Inflammatory macrophage treated with lipopolysaccharide for 1 hour (primary cell): ENCODE measurements at places on chromosomes 2 and 18.

DNA sequence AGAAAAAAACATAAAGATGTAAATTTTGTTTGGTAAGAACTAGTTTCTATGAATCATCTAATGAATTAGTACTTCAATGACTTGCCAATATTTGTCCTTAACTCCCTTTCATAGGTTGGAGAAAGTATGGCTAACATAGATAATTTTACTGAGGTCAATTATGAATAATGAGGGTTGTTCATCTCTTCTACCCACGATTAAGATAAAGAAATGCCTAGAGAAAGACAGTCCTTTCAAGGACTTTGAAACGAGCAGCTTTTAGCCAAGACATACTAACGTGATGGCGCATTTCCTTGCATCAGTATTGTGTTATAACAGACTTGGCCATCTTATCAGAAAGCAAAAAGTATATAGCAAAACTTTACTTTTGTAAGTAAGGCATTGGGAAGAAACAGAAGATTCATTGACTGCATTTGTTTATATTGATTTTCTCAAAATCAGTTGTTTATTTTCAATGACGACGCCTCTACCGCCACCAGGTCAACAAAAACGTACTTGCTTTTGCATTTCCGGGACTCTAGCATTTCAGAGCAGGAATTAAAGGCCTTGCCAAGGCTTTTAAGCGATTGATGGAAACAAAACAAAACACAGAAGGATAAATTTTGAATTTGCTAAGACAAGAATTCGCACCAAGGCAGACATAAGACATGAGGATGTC is 961 bp downstream of the RBM43 start:
- peak; percentile 25 for DNase-seq

DNA sequence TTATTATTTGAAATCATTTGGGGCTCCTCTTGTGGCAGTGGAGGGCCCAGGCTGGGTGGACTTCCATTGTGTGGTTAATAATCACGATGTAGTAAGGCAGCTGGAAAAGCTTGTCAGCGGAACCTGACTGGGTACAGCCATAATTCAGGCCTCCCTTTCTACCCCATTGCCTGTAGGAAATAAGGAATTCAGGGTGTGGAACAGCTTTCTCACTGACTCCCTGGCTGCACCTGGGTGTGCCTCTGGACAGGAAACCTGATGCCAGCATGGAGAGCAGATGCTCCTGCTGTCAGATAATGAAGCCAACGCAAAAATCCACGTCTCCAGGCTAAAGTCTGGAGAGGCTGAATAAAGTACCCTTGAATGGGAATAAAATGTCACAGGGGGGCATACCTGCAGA is 44.2 kb downstream of the LYPD6B start:
- no peak for DNase-seq

DNA sequence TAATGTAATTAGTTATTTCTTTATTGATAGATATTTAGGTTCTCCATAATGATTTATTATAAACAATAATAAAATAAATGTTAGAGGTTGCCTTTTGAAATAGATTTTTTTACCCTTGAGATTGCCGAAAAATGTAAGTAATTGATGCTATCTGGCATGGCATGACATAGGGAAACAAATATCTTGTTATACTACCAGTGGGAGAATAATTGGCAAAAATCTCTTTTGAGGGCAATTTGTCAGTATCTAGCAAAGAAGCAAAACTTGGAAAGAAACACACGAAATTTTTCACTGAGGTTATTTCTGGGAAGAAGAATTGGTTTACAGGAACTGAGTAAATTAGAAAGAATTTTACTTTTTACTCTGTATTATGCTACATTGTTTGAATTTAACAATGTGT is 547.2 kb upstream of the SETBP1 start:
- no peak for DNase-seq

- DNase-seq: peak; percentile 88
Observed at GRCh38 chr2:227456772-227457171, 15.2 kb upstream of the AGFG1 start.

DNA sequence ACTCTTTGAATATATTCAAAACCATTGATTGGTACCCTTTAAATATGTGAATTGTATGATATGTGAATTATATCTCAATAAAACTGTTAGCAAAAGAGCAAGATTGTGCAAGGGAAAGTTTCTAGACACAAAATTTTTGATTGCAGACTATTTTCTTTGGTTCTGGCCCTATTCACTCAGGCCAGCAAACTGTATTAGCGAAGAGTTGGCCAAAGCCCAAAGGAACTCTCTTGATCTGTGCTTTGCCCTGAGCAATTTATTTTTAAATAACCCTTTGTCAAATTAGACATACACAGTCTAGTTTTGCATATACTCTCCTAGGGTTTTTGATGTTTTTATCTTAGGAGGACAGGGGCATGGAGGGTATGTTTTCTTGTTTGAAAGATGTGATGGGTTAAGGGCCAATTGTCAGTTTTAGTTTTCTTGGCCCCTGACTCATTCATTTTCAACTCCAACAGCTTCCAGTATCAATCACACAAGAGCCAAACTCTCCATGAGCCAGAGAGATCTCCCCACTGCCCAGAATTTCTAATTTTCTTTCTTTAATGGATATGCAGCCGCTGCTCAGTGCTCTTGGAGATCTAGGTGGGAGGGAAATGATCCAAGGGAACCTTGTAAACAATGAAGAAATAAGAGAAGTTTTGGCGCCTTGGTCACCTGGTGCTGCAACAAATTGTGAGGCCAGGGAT is 231.5 kb downstream of the SRBD1 start:
- no peak for DNase-seq

DNA sequence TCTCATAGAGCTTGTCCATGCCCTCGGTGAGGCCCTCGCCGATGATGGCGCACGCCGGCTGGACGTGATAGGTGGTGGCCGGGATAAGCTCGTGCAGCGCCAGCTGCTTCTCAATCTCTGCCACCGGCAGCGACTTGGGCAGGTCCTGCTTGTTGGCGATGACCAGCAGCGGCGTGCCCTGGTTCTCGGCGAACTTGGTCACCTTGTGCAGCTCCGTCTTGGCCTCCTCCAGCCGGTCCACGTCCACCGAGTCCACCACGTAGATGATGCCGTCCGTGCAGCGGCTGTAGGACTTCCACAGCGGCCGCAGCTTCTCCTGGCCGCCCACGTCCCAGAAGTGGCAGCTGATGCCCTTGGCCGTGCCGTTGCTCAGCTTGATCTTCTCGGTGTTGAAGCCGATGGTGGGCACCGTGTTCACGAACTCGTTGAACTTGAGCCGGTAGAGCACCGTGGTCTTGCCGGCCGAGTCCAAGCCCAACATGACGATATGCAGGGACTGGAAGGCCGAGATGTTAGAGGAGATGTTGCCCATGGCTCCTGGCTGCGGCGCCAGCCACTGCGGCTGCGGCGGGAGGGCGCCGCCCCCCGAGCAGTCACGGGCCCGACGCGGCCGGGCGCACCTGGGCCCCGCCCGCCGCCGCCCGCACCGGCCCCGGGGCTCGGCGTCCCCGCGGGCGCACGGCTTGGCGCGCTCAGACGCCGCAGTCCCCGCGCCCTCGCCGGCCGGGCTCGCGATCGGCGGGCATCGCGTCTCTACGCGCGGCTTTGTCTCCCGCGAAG is 636 bp downstream of the ARL4C start:
- peak; percentile 21 for DNase-seq

DNA sequence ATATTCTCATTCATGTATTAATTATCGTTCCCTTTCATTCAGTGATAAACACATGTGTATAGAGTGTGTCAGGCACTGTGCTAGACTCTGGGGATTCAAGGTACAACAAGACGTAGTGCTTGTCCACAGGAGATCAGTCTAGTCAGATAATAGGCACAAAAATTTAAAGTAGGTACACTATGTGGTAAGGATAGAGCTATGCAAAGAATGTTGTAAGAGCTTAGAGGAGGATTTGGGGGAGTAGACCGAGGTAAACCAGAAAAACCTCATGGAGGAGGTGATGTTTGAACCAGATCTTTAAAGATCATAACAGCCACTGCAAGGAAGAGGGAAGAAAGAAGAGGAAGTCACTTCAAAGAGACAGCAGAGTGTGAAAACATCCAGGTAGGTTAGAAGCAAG is 256.9 kb upstream of the DDX18 start:
- no peak for DNase-seq

GRCh38 chr2:122519366-122519765 is 763.9 kb downstream of the TSN start:
- no peak for DNase-seq

DNA sequence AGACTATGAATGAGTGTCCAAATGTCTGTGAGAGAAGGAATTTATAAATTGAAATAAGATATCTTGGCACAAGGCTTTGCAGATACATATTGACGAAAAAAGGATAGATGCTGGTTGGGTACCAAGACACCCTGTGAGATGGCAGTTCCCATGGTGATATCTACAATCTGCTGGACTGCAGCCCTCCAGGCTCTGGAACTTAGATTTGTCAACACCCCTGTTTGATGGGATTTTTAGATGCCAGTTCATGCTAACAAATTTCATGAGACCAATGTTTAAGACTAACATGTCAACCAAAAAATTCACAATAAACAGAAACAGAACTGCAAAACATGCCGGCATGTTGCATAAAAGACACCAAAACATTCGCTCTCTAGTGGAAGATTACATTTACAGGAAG is 400.3 kb upstream of the CNTNAP5 start:
- DNase-seq: no peak

GRCh38 chr18:62379051-62379450 is 53.9 kb downstream of the TNFRSF11A start:
- peak; percentile 10 for DNase-seq

DNA sequence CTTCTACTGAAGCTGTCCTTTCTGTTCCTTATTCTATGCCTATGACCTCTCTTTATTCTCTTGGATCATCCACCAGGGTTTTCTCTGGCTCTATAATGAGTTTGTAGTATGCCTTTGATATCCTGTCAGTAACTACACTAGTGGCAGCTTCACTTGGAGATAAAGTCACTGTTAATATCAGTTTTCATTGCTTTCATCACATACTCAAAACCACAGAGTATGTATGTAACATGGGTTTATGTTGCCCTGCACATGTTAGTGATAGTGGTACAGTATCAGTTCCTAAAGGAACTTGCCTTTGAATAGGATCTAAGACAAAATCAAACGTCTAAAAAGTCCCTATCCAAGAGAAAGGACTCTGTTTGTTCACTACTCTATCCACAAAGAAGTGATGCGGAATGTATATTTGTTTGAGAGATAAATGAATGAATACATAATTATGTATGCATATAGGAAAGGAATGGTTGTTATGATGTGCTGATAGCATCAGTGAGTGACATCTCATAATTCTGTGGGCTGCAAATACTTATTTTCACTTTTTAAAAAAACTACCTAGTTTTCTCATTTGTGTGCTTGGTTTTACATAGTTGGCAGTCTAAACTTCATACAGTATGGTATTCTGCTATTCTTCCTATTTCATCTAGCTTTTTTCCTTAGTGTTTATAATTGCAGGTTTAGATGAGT is 45.1 kb downstream of the TET3 start:
- no peak for DNase-seq

DNA sequence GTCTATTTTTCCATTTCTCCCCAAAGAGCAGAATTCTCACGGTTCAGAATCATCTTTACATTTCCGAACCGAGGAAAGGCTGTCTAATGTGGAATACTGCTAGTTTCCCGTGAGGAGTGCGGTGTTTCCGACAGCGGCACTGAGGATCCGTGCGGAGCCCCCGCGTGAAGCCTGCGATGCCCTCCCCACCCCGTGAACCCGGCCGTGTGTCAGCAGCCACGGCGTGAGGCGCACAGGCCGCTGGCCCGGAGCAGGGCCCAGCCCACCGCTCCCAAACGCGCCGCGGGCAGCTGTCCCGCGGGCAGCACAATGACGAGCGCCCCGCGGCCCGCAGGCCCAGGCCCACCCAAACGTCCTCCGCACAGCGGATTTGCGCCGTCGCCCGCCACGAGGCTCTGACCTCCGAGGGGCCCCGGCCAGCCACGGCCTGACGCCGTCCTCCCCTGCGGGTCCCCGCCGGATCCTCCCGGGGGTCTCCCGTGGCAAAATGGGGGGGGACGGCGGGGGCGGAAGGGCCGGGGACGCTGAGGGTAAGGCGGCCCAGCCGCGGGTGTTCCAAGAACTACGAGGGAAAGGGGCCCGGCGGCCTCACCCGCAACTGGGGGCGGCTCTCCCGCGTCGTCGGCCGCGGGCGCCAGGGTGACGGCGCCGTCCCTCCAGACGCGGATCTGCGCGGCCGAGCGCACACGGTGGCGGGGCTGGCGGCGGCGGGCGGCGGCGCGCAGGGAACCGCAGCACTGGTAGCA is 796 bp downstream of the SPIRE1 start:
- DNase-seq: peak; percentile 27

DNA sequence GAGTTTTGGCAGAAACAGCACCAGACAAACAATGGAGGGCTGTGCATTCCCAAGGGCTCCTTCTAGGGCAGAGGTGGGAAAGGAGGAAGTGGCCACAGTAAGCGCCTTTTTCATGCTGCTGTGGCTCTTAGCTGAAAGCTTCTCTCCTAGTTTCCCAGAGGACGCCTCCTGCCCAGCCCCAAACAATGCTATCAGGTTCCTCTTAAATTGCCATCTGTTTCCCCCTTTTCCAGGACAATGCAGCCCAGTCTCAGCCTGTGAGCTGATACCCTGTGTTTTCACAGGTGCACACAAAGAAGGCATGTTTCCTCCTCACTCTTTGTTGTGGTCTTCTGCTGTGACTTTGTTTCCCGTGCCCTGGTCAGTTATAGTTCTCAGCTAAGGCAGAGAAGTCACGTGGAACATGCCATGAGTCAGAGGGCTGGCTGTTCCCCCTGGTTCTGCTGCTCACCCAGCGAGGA is 5.4 kb upstream of the FAM124B start:
- DNase-seq: no peak
